Uterus (tissue), 4 donors: ENCODE measurements at places on chromosomes 2 and 18.
A peak's percentile ranks its signal among the peaks of the same experiment; 100 is the strongest.

DNA sequence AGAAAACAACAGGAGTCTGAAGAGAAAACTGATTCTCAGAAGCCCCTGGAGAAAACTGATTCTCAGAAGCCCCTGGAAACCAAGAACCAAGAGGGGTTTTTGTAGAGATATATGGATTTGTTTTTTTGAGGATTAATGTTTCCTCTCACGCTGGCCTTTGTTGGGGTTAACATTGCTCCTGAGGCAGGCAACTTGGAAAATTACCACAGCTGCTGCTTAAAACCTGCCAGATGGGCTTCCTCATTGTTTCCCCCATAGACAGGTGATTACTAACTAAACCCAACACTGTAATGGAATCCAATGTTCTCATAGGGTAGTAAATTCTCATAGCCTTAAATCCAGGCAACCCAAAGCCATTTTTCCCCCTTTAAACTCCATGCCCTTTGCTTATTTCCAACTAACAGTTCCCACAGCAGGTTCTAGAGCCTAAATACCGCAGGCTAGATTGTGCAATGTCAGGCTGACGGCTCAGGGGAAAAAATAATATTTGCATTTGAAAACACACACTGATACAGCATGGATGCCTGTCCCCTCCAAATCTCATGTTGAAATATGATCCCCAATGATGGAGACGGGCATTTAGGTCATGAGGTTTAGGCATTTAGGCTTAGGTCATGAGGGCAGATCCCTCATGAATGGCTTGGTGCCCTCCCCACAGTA is 272.3 kb upstream of the PKDCC start:
- H3K4me3 ChIP-seq = no peak overlapping the region
- H3K4me1 ChIP-seq = no peaks in the 10 kb centered on the region
- no peaks in the 10 kb centered on the region for H3K36me3 ChIP-seq

DNA sequence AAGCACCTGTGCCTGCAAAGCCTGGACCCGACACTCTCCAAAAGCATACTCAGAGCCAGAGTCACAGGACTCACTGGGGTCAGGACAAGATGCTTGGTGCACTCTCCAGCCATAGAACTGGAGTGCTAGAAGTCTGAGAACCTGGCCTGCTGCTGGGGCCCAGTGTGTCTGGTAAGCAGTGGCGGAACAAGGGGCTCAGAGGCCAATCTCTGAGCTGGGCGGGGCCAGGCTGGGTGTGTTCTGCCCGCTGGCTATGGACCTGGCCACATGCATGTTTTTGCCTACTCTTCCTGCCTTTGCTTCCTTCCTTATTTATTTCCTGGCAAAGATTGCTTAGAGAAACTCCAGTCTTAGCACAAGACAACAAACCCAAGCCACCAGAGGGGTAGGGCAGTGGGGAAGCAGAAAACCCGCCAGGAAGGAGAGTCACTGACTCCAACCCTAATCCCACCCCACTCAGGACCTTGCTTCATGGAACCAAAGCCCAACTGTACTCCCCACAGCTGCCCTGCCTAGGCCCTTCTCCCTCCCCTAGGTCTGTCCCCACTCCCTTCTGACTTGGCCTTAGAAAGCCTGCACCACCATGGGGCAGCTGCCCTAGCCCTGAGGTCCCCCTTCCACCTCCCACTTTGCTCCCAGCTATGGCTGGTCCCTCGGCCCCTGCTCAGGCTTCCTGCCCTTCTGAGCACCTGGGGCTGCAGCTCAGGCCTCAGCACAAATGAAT is 315.5 kb downstream of the CELF4 start:
- H3K27ac ChIP-seq = no peak overlapping the region
- DNase-seq = no peak
- H3K4me3 ChIP-seq = no peak overlapping the region

- H3K27ac ChIP-seq = no peak overlapping the region
- H3K4me3 ChIP-seq = no peak overlapping the region
- no peak for DNase-seq
Measured at GRCh38 chr2:108454440-108454839, 5.4 kb downstream of the GCC2 start.

- no peaks in the 10 kb centered on the region for H3K36me3 ChIP-seq
- no peaks in the 10 kb centered on the region for H3K27me3 ChIP-seq
- DNase-seq = no peak
- peak overlapping the region; percentile 63 for H3K27ac ChIP-seq
- H3K4me3 ChIP-seq = no peak overlapping the region
Measured at GRCh38 chr18:48851599-48851960, 99.2 kb downstream of the SMAD7 start.
